NCI-H2171 (cell line): ENCODE measurements at places on chromosomes 13 and 19.

DNA sequence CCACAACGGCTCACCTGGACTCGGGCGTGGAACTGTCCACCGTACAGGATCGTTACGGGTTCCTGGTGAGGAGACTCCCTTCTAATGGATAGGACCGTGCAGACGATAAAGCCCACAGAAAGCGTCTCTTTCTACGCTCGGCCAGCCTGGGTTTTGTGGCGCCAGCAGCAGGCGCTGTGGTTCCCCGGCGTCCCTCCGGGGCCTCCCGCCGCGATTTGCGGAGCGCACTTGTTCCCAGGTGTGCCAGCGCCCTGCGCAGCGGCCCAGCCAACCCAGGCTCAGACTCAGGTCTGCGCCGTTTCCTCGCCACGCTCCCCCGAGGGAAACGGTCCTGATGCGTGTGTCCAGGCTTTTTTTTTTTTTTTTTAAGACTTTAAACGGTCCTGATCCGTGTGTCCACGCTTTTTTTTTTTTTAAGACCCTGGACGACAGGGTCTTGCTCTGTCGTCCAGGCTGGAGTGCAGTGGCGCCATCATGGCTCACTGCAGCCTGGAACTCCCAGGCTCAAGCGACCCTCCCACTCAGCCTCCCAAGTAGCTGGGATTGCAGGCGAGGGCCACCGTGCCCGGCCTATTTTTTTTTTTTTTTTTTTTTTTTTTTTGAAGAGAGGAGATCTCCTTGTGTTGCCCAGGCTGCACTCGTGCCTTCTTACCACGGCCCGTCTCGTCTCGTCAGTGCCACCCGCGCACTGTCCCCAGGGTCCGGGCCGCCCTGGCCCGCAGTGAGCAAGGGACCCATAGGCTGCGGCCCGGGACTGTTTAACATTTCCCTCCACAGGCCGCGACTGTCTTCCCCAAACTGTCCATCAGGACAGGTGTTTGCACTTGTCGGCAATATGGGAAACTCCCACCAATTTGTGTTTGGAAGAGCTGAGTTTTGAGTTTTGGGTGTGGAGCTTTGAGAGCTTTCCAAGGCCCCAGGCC is 23.8 kb downstream of the GJA3 start:
- no peak for DNase-seq

GRCh38 chr19:801861-802497 is 4.7 kb downstream of the PTBP1 start:
- no peak for DNase-seq

GRCh38 chr19:364496-365287 is 20.1 kb upstream of the MIER2 start:
- DNase-seq, result no peak

DNA sequence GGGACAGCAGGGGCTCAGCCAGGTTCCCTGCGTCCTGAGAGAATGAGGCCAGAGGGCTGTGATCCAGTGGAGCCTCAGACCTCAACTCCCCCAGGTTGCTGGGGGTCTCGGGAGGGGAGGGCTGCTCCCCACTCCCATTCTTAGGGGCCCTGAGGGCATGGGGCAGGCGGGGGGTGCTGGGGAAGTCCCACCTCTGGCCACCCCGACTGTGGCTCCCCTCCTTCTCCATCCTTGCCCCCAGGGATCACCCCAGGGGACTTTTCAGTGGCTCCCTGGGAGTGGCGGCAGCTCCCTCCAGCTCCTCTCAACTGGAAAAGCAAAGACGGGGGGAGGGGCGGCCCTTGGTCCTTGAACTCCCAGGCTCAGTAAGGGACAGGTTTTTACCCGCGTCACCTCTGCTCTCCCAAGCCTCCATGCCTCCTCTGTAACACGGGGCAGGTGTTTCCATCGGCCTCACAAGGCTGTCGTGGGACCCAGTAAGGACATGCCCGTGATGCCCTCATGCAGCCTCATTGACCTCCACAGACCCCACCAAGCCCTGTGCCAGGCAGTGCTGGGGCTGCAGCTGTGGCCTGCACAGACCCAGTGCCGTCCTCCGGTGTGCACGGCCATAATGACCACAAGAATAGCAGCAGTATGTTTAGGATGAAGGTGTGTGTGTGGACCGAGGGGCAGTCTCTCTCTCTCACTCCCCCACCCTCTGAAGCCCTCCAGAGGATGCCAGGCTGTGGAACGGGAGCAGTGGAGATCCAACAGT is 11.6 kb upstream of the TOMM40 start:
- no peak for DNase-seq

- DNase-seq, result no peak
Observed at GRCh38 chr13:76762721-76763120, 123.5 kb downstream of the KCTD12 start.

DNA sequence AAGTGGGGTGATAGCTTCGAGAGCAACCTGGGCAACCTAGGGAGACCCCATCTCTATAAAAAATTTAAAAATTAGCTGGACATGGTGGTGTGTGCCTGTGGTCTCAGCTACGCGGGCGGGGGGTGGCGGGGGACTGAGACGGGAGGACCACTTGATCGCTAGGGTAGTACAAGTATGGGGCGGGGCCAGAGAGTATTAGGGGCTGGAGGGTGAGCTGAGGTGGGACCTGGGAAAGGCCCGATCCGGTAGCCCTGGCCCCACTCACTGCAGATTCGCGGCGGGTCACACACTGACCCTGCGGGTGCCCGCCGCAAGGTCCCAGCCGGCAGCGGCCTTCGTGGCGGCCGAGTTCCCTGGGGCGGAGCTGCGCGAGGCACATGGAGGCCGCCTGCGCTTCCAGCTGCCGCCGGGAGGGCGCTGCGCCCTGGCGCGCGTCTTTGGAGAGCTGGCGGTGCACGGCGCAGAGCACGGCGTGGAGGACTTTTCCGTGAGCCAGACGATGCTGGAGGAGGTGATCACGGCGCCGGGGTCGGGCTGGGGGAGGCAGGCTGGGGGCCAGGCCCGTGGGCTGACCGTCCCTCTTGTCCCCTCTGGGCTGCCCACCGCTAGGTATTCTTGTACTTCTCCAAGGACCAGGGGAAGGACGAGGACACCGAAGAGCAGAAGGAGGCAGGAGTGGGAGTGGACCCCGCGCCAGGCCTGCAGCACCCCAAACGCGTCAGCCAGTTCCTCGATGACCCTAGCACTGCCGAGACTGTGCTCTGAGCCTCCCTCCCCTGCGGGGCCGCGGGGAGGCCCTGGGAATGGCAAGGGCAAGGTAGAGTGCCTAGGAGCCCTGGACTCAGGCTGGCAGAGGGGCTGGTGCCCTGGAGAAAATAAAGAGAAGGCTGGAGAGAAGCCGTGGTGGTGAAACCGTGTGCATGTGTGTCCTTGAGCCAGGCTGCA is 2.0 kb upstream of the ARHGAP45 start:
- DNase-seq, result peak; percentile 67
